ENCODE measurements at places on chromosomes 16 and 17.

DNA sequence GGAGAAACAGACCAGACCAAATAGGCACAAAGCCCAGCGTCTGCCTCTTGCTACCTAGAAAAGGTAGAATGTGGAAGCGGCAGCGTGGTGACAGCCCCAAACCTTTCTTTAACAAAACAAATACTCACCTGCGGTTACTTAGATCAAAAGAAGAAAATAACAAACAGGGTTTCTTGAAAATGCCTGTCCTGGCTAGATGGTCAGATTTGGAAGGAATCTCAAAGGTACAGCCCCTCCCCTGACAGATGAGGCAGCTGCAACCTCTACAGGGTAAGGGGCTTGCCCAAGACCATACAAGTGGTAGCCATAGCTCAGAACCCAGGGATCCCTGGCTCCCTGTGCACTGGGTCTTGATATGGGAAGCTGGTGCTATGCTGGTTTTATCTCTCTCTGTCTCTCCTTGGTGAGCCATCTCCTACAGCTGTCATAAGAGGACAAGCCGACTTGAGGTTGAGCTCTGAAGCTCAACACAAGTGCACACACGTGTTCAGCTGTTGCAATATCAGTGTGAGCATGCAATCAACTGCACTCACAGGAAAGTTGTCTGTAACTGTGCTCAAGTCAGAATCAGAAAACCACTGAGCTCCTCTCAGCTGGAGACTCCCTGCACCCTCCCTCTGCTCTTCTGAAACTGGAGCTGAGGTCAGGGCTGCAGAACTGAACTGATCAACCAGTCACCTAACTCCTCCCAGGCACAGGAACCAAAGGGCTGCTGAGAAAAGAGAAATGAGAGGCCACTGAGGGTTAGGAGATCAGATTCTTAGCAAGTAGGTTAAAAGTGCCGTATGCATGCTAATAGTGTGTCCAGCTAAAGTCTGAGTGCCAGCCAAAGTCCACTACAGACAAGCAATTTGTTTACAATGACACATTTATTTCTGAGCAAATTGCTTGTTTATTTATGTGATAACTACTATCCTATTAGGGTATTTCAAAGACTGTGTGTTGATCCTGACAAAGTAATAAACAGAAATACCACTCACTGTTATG, 6.1 kb upstream of the RNF157 start:
- no peak for DNase-seq

DNA sequence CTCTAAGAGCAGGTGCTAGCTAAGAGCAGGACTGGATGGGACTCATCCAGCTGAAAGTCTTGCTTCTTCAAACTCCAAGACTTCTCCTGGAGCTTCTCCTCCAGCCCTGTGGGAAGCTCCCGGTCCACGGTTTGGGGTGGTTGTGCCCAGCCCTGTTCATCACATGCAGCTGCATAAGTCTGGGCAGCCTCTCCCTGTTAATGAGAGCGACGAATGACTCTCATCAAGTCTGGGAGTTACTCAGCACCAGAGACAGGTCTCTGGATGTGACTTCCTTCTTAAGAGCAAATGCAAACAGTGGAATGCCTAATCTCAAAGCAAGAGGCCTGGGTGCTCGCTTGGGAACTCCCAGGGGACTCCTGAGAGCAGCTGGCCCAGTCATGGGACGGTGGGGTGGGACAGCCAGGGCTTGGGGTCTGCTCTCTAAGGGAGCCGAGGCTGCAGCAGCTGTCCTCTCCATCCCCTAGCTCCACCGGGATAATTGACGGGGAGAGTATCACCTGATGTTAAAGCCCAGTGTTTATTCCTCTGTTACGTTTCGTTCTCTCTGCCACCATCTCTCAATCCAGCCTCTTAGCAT, 35.3 kb upstream of the CRHR1 start:
- DNase-seq = no peak

GRCh38 chr16:66091471-66091891, 275.0 kb upstream of the CDH5 start:
- no peak for DNase-seq

DNA sequence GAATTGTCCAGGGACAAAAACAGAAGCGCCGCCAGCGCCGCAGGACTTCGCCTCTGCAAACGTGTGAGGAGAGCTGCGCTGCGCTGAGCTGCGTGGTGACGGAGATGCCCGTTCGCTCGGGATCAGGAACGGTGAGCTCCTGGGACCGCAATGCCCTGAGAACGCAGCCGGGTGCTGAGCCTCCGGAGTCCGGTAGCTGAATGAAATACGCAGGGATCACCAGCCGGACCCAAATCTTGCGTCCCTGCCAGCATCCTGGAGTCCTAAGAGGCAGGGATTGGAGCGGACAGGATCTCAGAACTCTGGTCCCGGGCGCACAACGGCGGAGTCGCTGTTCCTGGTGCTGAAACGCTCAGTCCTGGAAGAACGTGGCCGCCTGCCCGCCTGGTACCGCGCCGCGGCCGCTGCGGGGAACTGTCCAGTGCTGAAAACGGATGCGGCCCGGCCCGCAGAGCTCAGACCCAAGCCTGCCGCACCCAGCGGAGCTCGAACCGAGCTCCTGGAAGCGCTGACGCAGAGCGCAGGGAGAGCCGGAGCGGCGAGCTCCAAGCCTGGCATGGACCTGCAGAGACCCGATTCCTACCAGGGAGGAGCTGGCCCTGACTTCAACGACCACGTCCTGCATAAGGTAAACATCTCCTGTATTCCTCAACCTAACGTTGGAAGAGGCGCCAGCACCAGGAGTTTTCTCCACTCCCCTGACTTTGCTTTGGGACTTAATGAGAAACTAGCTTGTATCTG, 41.5 kb downstream of the CD300LF start:
- no peak for DNase-seq

DNA sequence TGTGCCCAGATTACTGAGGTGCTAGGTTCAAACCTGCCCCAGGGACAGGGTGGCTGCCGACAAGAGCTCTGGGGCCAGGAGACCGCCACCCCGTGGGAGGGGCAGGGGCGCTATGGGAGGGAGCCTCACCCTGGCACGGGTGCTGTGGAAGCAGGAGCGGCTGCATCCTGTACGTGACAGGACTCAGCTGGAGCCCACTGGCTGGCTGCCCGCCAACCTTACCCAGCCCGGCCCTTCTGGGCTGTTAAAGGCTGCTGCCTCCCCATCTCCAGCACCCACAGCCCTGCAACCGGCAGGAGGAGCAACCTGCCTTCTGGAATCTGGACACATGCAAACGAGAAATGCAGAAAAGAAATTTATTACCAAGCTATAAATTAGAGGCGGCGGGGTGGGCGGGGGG, 11.2 kb downstream of the PAM16 start:
- no peak for DNase-seq

DNA sequence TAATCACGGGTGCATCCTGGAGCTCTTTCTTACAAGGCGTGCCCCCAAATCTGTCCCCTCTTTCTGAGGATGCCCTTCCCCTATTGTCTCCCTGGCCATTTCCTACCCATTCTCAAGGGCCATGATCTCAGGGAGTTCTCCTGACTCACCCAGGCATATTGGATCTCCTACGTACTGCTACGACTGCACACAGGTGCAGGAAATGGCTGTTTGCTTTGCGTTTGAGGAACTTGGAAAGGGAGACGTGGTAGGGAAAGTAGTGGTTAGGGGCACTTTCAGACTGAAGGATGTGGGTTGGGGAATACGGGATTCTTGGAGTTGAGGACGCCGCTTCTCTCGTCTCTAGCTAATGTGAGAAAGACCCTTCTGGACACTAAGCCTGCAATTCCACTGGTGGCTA, 18.7 kb upstream of the MEOX1 start:
- DNase-seq = peak; percentile 52

DNA sequence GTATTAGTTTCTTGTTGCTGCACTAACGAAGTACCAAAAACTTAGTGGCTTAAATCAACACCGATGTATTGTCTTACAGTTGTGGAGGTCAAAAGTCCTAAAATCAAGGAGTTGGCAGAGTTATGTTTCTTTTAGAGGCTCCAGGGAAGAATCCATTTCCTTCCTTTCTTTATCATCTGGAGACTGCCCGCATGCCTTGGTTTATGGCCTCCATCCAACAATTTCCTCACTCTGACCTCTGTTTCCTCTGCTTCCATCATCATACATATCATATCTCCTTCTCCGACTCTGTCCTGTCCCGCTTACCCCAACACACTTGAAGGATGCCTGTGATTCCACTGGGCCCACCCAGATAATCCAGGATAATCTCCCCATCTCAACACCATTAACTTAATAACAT, 627.8 kb downstream of the KCNJ2 start:
- no peak for DNase-seq

DNA sequence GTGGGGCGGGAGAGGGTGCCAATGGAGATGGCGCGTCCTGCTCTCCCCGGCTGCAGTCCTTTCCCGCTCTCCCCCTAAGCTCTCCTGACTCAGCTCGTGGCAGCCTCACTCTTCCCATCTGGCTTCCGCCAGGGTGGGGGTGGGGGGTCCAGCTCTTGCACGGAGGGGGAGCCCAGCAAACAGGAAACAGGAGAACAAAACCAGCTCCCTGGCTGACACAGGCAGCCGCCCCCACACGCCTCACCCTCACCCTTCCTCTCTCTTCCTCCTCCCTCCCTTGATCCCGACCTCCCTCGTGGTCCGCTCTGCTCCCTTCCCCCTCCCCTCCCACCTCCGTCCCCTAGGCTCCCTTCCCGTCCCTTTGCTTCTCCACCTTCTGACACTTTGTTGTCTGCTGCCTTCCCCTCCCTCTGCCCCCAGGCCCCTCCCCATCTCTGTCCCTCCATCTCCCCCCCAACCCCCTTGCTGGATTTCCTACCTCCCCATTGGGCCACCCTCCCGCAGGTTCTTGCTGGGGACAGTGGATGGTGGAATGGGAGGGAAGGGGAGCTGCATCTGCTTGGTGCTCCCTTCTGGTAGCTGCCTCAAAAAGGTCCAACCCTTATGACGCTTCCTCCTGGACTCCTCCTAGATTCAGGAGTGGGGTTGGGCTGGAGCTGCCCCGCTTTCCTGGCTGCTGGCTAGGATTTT, 23.7 kb downstream of the ARHGAP23 start:
- no peak for DNase-seq

DNA sequence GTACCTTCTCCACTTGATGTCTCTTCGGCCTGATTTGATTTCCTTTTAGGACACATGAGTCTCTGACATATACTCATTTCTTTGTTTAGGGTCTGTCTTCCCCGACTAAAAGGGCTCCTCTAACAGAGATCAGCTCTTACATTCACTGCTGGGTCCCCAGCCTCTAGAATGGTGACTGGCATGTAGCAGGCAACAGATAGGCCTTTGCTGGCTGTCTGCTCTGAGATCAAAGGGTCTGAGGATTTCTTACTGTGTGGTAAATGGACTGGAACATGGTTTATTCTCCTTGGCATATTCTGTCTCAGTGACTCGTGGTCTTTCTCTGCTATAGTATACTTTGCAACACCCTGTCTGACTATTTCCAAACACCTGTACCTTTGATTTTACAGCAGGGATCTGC, 16.7 kb downstream of the DNAAF1 start:
- no peak for DNase-seq

- DNase-seq = no peak
These were observed 990 bp downstream of the DOK4 start for GRCh38 chr16:57485091-57485915.

- DNase-seq = no peak
These were observed 9.7 kb upstream of the TIMP2 start for GRCh38 chr17:78934681-78935418.

GRCh38 chr17:28368306-28368831, 1.7 kb downstream of the VTN start:
- DNase-seq = no peak

- no peak for DNase-seq
These were observed 1.7 kb downstream of the MLST8 start for GRCh38 chr16:2206780-2207433.

DNA sequence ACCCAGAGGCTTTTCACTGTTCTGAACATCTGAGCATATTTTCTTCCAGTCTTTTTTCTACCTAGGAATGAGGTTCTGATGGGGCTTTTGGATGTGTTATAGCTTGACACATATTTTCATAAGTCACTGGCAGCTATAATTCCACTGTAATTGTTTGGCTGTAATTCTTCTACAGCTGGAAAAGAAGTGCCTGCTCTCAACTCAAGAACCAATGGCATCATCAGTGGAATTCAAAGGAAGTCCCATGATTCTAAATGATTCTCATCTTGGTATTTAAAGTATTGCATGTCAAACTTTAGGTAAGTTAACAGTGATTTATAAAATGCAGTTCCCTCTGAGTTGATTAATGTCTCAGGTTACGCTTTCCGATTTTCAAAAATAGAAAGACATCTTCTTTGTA, 16.8 kb downstream of the WIPI1 start:
- no peak for DNase-seq
